ENCODE measurements at places on chromosomes 2 and 18.

- no peak for DNase-seq
Measured at GRCh38 chr2:158599609-158600008, 142.9 kb downstream of the PKP4 start.

GRCh38 chr2:239380831-239381708 is 19.8 kb downstream of the HDAC4 start:
- DNase-seq: no peak

GRCh38 chr2:196376984-196377877 is 205.9 kb upstream of the STK17B start:
- no peak for DNase-seq

DNA sequence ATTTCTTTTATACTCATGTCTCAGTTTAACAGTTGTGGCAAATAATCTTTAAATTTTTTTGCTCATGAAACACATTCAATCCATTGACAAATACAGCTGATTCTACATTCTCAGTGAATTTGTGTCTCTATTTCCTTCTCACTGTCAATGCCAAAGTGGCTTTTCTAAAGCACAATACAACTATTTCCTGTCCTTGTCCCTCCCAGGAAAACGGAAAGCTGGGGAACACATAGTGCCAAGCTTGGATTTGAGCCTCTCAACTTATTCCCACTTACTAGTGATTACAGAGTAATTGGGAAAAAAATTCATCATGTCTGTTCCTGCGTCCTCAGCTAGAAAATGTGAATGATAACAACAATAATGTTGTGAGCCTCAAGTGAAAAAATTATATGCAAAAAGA is 899.7 kb upstream of the CDH2 start:
- no peak for DNase-seq

DNA sequence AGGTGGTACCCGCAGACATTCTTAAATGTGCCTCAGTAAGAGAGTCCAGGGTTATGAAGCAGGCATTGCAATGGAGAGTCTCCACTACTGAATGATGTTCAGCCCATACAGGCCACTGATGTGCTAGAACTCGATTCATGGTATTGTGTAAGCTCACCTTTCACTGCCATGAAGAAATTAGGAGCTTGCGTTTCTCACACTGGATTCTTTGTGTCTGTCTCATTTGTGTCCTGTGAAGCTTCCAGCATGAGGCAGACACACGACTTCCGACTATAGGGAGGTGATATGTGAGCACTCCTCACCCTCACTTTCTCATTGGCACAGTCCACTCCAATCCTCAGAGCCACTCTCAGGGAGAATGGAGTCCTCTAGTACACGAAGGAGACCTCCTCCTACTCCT is 677.4 kb upstream of the RAB6C start:
- DNase-seq: no peak

DNA sequence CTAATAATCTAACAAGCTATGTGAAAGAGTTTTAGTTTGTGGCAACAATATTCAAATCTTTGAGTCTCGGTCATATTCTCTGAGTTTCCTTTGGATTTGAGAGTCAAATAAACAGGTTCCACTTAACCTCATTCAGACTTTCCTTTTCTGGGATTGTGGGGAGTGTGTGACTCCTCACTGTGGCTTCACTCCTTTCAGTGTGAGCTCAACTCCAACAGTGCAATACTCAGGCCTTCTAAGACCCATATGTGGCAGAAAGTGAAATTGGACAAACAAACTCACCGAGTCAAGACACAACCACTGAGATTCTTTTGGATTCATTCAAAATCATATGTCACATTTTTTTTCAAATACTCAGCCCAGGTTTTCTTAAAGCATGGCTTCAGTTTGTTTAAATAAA is 25.4 kb downstream of the SLC9A4 start:
- no peak for DNase-seq

DNA sequence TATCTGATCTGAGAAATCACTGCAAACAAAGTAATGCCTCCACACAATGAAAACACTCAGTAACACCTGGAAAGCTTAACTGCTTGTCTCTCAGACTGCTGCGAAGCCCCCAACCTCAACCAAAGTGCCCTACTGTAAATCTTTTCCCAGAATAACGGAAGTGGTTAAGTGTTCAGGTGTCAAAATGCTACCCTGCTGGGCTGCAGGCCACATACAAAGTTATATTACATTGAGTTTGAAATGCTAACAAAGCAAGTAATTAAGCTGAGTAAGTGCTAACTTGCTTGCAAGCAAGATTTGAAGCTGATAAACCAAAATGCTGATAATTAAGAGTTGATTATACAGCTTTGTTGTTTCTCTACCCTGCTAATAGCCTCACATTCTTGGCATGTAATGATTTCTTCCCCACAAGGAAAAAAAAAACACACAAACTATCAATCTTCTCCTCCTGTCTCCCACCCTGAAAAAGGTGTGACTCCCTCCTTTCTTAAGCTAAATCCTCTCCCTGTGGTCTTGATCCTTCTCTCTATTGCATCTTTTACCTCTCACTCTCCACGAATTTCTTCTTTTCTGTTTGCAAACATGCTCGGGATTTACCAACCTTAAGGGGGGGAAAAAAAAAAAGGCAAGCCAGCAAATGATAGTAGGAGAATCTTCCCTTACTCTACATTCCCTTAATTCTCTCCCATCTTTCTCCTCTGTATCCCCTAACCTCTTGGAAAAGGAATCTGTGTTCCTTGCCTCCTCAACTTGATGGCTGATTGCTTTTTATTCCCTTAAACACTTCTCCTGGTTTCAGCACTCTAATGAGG is 266.8 kb upstream of the SIX3 start:
- DNase-seq: no peak

DNA sequence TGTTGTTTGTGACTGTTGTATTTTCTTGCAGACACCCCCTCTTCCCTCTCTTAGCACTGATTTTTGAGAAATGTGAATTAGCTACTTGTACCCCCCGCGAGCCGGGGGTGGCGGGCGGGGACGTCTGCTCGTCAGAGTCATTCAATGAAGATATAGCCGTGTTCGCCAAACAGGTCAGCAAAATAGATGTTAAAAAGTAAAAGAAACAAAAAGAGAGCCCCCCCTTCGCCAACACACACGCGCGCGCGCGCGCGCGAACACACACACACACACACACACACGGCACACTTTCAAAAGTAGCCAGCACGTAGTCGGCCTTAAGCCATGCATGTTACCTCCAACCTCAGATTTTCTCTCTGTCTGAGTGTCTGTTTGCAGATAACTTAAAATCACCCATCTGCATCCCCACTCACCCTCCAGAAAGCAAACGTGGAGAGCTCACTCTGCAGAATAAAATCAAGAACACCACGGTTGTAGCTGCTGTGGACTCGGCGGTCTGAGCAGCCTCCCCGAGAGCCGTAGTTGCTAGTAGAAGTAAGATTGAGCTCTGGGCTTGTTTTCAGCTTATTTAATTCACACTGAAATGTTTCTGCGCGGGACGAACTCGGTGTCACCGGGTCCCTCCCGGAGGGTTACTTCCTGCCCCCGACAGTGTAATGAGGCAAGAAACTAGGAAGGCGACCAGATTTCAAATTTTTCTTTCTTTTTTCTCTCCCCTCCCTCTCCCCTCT is 5.1 kb downstream of the MEIS1 start:
- no peak for DNase-seq

DNA sequence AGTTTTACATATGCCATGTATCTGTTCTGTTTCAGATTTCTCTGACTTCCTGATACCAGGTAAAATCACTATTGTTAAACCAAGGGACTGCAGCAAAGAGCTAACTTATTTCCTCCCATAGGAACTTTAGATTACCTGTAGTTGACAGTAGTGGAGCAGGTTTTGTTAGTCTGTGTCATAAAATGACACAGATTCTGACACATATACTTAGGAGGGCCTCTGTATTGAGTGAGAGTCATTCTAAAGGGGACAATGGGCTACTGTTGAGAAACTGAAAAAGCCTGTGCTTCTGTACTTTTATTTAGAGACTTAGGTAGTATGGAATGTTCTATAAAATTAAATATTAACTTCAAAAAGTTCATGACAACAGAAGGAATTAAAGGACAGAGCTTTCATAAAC is 48.2 kb downstream of the KCMF1 start:
- no peak for DNase-seq

- no peak for DNase-seq
Measured at GRCh38 chr18:75350512-75350839, 77.0 kb downstream of the SMIM21 start.

DNA sequence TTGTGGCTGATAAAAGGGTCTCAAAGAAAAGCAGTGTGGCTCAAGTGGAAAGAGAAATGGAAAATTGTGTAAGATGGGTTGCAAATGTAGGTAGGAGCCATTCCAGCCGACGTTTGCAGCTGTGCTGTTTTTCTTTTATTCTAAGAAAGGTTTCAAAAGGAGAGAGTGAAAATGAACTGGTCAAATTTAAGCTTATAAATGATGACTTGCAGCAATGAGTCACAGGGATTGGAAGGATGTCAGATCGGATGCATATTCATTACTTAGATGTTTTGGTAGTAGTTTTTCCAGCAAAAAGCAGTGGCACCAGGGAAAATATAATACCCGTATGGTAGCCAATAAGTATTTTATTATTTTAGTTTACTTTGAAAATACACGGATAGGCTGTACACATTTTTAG is 79.1 kb downstream of the LRRTM4 start:
- no peak for DNase-seq

GRCh38 chr18:80196528-80197320 is 50.6 kb downstream of the PARD6G start:
- no peak for DNase-seq

GRCh38 chr2:38648107-38648761 is 17.7 kb upstream of the GALM start:
- no peak for DNase-seq

GRCh38 chr18:48613589-48614404 is 75.0 kb downstream of the CTIF start:
- DNase-seq: no peak

DNA sequence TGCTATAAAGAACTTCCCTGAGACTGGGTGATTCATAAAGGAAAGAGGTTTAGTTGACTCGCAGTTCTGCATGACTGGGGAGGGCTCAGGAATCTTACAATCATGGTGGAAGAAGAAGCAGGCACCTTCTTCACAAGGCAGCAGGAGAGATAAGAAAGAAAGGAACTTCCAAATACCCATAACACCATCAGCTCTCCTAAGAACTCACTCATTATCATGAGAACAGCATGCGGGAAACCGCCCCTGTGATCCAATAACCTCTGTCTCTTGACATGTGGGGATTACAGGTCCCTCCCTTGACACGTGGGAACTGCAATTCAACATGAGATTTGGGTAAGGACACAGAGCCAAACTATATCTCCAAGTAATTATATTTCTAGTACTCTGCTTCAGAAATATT is 163.8 kb upstream of the CDH20 start:
- no peak for DNase-seq

GRCh38 chr18:63378919-63379638 is 12.1 kb upstream of the KDSR start:
- DNase-seq: no peak

- no peak for DNase-seq
Measured at GRCh38 chr2:104871649-104871971, 17.7 kb downstream of the POU3F3 start.

DNA sequence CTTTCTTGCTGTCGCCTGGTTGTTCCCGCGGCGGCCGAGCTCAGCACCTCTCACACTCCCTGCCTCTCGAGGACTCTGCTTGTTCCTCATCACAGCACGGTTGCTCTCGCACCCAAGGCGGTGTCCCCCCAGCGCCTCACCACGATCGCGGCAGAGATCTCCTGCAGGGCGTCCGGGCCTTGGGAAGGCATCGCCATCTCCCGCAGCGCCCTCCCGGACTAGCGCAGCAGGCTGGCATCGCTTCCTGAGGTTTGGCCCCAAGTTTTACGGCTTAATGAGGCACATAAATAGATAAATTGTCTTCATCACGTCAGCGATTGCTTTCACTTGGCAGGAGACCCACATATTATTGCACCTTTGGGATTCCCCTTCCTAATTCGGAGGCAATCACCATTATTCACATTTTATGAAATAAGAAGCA is 125.4 kb downstream of the RGPD3 start:
- DNase-seq: no peak

DNA sequence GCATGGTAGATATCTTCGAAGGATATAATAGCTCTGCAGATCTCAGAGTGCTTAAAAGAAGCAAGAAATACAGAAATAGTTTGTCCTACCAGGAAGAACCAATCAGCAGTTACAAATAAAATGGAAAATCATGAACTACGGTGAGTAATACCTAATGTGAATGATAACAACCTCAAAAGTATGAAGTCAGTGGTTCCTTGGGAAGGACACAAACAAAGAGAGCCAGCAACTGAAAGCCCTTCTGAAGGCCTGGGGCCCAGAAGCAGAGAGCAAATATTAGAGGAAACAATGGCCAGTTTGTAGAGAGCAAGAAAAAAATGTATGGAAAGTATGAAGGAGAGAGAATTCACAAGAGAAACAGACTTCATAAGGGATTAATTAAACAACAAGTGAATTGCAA is 226.8 kb upstream of the CHST9 start:
- DNase-seq: no peak

DNA sequence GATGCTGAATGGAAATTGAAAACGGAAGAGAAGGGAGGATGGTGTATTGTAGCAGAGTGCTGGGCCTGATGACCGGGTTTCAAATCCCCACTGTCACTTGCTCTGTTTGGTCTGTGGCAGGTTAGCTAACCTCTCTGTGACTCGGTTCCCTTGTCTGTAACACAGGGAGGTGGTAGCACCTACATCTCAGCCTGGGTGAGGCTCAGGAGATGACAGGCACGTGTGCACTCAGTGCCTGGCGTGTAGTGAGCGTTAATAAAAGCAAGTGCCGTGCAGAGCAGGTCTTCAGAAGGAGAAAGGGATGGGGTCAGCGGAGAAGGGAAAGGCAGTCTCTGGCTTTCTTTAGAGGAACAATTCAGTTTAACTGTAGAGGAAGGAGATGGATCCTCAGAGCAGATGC is 125.5 kb upstream of the SMIM21 start:
- no peak for DNase-seq

DNA sequence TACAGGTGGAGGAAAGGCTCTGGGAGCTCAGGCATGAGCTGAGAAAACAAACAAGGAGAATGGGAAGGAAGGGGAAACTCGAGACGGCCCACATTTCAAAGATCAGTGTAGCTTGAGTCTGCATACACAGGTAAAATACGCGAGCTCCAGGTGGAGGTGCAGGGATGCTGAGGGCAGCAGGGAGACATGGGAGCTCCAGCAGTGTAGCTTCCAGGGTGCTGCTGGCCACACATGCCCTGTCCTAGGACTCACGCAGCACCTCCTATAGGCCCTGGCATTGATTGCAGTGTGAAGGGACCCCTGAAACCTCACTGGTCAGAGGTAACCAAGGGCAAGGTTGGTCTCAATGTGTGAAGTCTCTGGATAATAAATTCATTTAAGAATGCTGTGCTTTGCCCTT is 362.8 kb upstream of the HS6ST1 start:
- DNase-seq: no peak

- no peak for DNase-seq
Measured at GRCh38 chr2:240962300-240963064, 35.9 kb upstream of the SNED1 start.

DNA sequence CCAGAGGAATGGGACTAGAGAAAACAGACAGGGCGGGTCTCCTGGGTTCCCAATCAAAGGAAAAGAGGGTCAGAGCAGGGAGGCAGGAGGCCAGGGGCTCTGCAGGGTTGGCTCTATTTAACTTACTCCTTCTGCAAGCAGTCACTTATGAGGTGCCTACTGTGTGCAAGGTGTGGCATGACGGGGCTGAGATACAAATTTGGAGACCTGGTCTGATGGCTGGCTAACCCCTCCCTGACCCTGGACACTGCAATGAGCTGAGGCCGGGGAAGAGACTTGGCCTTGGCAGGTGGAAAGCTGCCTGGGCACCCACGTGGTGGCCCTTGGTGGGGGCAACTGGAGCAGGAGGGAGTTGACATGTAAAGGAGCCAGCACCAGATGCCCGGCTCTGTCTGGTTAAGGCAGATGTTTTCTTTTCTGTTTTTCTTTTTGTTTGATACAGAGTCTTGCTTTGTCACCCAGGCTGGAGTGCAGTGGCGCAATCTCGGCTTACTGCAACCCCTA is 148.5 kb upstream of the GATA6 start:
- DNase-seq: no peak

Data from cortex of kidney (tissue), 1 donor.